ENCODE measurements at places on chromosomes 6 and 20.

DNA sequence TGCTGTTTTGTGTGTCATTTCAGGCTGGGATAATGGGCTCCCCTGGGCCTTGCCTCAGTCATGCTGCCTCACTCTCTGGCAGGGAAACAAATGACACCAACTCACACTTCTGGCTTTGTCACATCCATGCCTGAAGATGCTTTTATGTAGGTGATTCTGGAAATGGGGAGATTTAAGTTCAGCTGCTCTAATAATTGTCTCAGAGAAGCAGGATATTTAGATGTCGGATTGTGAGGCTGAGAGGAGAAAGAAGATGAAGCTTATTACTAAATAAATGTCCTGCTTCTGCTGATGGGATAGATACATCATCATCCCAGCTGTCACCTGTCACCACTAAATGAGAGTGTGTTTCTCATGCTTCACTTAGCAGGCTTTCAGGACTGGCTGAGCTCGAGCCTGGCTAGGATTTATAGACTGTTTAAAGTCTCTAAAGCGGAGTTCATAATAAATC, 480.2 kb upstream of the SPTLC3 start:
- no peak for DNase-seq

DNA sequence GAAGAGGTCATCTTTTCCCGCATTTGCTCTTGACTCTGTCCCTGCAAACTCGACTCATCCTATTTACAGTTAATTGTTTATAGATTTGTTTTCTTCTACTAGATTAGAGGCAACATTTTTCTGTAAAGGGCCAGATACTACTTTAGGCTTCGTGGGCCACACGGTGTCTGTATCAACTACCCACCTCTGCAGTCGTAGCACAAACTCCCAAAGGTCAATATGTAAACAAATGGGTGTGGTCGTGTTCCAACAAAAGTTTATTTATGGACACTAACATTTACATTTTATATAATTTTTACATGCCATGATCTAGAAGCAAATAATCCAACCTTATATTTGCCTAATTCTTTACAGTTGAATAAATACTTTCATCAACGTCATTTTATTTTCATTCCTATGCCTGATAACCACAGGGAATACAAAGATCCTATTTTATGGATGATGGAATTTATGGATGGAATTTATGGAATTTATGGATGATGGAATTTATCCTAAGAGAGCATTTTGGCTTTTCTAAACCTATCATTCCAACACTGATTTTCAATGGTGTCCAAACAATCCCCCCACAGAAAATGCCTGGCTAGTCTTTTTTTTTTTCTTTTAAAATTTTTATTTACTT, 232.8 kb downstream of the MYLK4 start:
- DNase-seq = no peak

GRCh38 chr6:134247231-134247833, 70.6 kb downstream of the SGK1 start:
- no peak for DNase-seq

- no peak for DNase-seq
Observed at GRCh38 chr6:129022011-129022553, 139.1 kb downstream of the LAMA2 start.

DNA sequence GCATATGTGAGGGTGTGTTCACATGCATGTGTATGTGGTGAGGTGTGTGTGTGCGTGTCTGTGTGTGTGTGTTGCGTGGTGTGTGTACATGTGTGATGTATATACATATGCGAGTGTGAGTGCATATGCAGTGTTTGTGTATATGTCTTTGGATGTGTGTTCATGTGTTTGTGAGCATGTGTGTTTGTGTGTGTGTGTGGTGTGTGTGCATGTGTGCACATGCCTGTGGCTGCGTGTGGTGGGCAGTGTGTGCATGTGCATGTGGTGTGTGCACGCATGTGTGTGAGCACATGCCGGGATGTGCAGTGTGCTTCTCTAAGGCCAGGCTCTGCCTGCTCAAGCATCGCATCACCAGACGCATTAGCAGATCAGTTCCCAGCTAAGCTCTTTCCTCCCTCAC, 5.7 kb downstream of the THBS2 start:
- no peak for DNase-seq

DNA sequence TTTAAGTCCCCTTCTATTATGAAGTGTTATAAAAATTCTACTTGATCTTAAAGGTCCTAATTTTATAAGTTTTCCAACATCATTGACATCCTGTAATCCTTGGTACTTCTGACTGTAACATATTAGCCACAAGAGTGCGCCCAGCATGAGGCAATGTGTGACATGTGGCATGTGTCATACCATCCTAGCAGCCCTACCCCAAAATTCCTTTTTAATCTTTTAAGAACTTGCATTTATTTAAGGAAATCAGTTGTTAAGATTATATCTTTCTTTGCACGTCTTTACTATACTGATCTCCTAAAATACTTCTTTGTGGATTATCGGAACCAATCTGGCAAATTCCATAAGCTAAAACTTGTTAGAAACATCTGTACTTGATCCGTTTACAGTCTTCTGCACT, 167.1 kb upstream of the SLC24A3 start:
- no peak for DNase-seq

DNA sequence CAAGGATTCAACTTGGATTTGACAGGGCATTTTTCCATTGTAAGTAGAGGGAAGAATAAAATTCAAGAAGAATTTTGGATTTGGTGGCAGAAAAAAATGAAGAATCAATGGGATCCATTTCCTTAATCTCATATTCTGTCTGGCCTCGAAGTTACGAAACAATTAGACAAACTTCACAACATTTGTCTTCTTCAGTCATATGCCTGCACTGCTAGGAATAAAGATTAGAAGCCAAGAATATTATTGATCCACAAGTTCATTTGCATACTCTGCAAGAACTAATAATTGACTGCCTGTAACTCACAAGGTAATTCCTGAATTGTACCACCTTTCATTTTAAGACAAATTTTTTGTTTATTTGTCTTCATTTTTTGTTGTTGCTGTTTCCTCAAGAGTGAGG, 486.2 kb downstream of the HAO1 start:
- no peak for DNase-seq

- no peak for DNase-seq
Observed at GRCh38 chr6:315921-316752, 23.9 kb downstream of the DUSP22 start.

- DNase-seq = no peak
Observed at GRCh38 chr20:435558-435957, 26.8 kb downstream of the TBC1D20 start.

DNA sequence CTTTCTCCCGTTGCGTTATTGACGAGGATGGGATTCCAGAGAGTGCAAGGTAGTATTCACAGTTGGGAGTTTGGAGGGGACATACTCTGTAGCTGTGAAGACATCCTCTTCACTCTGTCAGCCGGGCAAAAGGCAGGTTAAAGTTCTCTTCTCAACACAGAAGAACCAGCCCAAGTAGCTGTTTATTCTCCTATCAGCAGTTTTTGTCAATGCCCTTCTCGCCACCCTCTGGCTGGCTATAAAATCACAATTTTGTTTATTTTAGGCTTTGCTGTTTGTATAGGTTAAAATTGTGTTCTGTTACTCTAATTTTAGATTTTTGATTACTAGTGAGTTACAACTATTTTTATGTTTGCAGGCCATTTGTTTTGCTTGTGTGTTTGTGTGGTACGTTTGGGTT, 37.9 kb upstream of the MAS1 start:
- no peak for DNase-seq

DNA sequence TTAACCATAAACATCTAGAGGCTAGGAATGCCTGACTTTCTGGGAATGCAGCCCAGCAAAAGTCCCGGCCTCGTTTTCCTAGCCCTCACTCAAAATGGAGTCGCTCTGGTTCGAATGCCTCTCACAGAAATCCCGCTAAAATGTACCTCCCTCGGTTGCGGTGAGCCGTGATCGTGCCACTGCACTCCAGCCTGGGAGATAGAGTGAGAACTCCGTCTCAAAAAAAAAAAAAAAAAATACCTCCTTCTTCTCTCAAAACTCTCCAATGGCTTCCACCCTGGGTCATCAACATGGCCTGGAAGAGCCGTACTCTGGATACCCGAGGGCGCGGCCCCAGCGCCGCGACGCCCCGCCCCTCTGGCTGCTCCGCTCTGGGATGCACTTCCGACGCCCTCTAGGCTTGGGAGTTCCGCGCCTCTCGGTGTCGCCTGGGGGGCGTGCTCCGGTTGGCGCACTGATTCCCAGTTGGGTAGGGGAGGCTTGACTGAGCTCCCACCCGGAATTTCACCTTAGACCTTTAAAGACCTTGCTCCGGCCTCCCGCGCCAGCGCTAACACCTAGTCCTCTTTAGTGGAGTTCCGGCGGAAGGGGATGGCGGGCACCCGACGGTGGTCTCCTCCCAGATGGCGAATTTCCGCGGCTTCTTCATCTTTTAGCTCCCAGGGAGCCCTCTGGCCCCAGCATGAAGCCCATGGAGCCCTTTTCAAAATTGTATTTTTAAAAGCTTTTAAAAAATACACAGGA, 12.3 kb downstream of the HMGN4 start:
- peak; percentile 61 for DNase-seq

GRCh38 chr20:21557241-21558020, 43.6 kb upstream of the NKX2-2 start:
- DNase-seq = no peak

DNA sequence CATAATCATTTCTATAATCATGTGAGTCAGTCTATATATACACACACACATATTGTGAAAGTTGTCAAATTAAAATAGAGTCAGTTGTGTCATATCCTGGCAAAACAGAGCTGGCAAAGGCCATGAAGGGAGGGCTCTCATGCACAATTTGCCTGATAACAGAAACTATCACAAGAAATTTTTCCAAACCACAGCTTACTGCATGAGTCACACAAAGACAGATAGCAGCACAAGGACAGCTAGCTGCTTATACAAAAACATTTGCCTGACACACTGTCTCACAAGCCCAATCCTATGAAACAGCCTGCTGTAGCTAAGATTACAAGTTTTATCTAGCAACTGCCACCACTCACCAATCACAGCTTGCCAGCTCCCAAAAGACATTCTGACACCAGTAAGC, 848.5 kb upstream of the MAN1A1 start:
- peak; percentile 95 for DNase-seq

DNA sequence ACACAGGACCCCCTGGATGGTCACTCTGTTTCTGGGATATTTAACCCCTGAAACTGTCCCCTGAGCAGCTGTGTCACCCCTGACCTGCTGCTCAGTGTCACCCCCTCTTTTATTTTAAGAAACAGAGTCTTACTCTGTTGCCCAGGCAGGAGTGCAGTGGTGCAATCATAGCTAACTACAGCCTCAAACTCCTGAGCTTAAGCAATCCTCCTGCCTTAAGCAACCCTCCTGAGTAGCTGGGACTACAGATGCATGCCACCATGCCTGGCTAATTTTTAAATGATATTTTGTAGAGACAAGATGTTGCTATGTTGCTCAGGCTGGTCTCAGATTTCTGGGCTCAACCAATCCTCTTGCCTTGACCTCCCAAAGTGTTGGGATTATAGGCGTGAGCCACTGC, 21.5 kb upstream of the GTSF1L start:
- DNase-seq = peak; percentile 68

GRCh38 chr6:168359794-168360193, 40.2 kb upstream of the DACT2 start:
- no peak for DNase-seq

GRCh38 chr6:3778701-3779573, 27.4 kb upstream of the PXDC1 start:
- no peak for DNase-seq

- no peak for DNase-seq
Observed at GRCh38 chr6:168791917-168792316, 350.9 kb downstream of the SMOC2 start.

- no peak for DNase-seq
Observed at GRCh38 chr6:113649880-113650609, 207.1 kb upstream of the MARCKS start.

DNA sequence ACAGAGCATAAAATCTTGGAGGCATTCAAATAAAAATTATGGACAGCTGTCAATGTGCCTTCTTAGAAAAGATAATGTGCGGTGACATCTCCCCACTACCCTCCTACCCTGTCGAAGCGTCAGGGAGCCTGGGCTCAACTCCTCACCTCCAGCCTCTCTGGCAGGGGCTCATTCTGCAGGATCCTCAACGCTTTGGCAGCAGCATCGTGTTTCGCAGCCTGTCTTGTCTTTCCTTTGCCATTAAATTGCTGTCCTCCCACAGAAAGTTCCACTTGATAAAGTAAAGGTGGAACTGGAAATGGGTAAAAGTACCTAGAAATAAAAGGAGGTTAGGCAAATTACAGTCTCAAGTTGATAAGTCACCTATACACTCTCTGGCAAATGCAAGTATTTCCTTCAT, 36.7 kb downstream of the STAU1 start:
- DNase-seq = no peak

GRCh38 chr20:10673176-10673841, 490 bp downstream of the JAG1 start:
- DNase-seq = no peak

DNA sequence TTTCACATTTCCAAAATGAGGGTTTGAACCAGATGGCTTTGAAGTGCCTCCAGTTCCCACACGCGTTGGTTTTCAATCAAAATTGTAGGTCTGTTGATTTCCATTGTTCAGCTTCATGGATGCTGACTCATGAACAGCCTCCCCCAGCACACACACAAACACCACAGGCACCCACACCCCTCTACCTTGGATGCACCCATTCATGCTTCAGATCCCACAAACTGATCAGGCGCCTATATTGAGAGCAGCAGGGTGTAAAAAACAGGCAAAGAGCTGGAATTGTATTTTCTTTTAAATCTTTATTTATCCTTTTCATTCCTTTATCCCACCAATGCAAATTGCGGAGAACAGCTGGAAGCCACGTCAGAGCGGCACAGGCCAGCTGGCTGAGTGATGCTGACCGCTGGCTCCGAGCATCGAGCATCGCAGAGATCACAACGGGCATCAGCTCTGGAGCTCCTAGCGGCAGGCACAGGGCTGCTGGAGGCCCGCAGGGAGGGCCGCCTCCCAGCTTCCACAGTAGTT, 29.3 kb upstream of the TBC1D7 start:
- DNase-seq = no peak

- no peak for DNase-seq
Observed at GRCh38 chr6:91442342-91442741, 855.5 kb upstream of the MAP3K7 start.

- DNase-seq = no peak
Observed at GRCh38 chr6:73079978-73080377, 145.3 kb downstream of the KHDC1L start.

GRCh38 chr20:62147125-62147524, 3.6 kb downstream of the SS18L1 start:
- no peak for DNase-seq

- DNase-seq = no peak
Observed at GRCh38 chr20:59159493-59160376, 3.9 kb upstream of the ZNF831 start.

DNA sequence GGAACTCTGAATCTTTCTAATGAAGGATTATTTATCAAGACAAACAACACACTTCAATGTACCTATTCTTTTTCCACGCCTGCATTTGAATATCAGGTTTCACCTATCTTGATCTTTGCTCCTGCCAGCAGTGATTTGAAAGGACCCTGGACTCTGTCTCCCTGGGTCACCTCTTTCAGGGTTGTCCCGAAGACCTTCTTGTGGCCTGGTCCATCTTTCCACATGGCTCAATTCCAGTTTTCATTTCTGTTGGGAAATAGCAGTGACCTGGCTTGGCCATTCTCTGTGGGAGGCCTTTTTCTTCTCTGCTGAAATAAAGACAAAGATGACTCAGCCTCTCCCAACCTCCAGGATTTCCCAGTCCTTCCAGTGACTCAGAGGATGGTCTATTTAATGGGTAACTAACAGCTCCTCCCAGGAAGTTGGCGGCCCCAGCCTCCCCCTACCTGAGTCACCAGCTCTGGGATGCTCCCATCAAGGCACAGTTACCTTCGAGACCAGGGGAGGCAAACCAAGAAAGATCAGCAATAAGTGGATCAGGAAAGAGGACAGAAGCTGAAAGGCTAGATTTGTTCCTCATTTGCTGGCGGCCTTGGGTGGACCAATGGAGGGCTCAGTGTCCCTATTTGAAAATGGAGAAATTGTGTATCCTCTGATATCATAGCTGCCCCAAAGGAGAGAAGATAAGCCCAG, 120.2 kb upstream of the RNF24 start:
- DNase-seq = peak; percentile 100
